ENCODE measurements at places on chromosomes 5 and 9. TPM values are rescaled to one million over a fixed set of nuclear protein-coding genes. Genes with fewer than 3 reads are reported as not detected.

GRCh38 chr5:151509231-151509630, 61.8 kb downstream of the SLC36A1 start:
- H3K27me3 ChIP-seq, result no peaks in the 10 kb centered on the region
- no peak overlapping the region for H3K4me3 ChIP-seq
- H3K4me1 ChIP-seq, result no peaks in the 10 kb centered on the region
- DNase-seq, result no peak

- no peak for DNase-seq
- no peak overlapping the region for H3K4me3 ChIP-seq
- no peaks in the 10 kb centered on the region for H3K36me3 ChIP-seq
- no peaks in the 10 kb centered on the region for H3K4me1 ChIP-seq
- H3K27me3 ChIP-seq, result no peaks in the 10 kb centered on the region
- no peak overlapping the region for H3K27ac ChIP-seq
These were observed 229.5 kb upstream of the TYRP1 start for GRCh38 chr9:12463641-12464040.

- no peak overlapping the region for H3K4me3 ChIP-seq
- H3K4me1 ChIP-seq, result peaks cover 28% of the 10 kb centered on the region
- H3K36me3 ChIP-seq, result no peaks in the 10 kb centered on the region
- no peak overlapping the region for H3K27ac ChIP-seq
These were observed 25.0 kb upstream of the HMCN2 start for GRCh38 chr9:130240410-130241197.

DNA sequence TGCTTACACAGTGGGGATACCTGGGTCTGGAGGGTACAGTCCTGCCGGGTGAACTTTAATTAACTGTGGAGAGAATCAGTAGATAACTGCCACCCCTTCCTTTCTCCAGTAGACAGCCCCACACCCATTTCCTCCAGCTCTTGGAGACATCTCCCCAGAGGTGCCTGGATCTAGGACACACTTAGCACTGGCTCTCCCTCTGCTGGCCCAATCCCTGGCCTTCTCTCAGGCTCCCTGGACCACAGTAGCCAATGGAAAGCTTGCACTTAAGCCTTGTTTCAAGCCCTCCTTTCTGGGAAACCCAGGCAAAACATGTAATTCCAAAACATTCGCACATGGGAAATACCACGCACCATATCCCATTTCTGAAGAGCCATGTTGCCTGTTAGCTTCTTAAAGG, 169.2 kb upstream of the GAS1 start:
- no peak overlapping the region for H3K4me3 ChIP-seq
- no peaks in the 10 kb centered on the region for H3K27me3 ChIP-seq
- H3K4me1 ChIP-seq, result no peaks in the 10 kb centered on the region
- no peaks in the 10 kb centered on the region for H3K36me3 ChIP-seq
- no peak overlapping the region for H3K27ac ChIP-seq

- peaks cover 69% of the 10 kb centered on the region for H3K27me3 ChIP-seq
- peak overlapping the region; percentile 20 for H3K27ac ChIP-seq
- peaks cover 10% of the 10 kb centered on the region for H3K36me3 ChIP-seq
- peaks cover 26% of the 10 kb centered on the region for H3K4me1 ChIP-seq
These were observed 2.2 kb downstream of the BARX1 start for GRCh38 chr9:93952784-93953495.

GRCh38 chr9:16277471-16277960, 593.0 kb downstream of the BNC2 start:
- DNase-seq, result no peak
- H3K4me3 ChIP-seq, result no peak overlapping the region
- no peaks in the 10 kb centered on the region for H3K4me1 ChIP-seq
- no peaks in the 10 kb centered on the region for H3K36me3 ChIP-seq

GRCh38 chr5:130462516-130462915, 558.3 kb downstream of the CHSY3 start:
- no peaks in the 10 kb centered on the region for H3K36me3 ChIP-seq
- no peak for DNase-seq
- H3K27me3 ChIP-seq, result no peaks in the 10 kb centered on the region
- no peak overlapping the region for H3K27ac ChIP-seq

DNA sequence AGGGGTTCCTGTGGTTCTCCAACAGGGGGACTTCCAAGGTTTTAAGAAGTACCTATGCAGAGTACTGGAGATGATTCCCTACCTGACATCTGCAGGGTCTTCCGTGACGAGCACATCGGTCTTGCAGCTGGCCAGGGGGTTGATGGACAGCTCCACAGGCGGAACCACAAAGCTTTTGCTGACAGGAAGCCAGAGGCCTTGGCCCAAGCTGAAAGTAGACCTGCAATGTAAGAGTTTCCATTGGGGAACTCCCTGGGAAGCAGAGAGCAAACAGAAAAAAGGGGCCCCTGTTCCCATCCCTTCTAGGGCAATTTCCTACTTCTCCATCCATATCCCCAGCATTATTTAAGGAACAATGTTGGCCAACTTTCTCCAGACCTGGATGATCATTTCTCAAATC, 288.0 kb downstream of the TRIM32 start:
- no peaks in the 10 kb centered on the region for H3K27me3 ChIP-seq
- no peak for DNase-seq
- H3K4me3 ChIP-seq, result no peak overlapping the region
- no peaks in the 10 kb centered on the region for H3K36me3 ChIP-seq

DNA sequence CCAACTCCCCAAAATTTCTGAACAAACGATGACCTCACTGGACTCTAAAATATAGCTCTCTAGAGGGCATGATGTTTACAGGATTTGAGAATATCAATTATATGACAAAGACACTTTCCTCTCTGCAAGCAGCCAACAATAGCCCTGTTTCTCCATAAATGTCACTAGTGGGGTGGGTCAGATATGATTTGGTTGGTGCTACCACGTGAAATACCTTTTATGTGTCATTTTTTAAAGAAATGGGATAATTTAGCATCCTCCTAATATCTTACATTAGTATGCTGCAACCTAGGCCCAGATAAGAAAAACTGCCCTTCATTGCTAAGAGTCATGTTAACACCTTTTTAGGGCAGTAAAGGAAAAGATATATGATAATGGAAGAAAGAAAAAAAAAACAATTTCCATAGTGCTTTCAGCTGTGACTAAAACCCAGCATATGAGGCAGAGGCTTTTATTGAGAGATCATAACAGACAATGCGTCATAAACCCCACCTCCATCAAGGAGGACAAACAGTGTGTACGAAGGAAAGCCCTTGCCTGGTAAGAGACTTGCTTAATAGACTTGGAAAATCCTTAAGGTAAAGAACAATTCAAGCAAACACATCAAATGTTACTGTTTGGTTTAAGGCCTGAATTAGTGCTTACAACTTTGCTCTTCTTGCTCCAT, 372.4 kb upstream of the PAPPA start:
- no peaks in the 10 kb centered on the region for H3K4me1 ChIP-seq
- DNase-seq, result no peak
- H3K36me3 ChIP-seq, result no peaks in the 10 kb centered on the region
- H3K27me3 ChIP-seq, result no peaks in the 10 kb centered on the region
- H3K27ac ChIP-seq, result no peak overlapping the region

DNA sequence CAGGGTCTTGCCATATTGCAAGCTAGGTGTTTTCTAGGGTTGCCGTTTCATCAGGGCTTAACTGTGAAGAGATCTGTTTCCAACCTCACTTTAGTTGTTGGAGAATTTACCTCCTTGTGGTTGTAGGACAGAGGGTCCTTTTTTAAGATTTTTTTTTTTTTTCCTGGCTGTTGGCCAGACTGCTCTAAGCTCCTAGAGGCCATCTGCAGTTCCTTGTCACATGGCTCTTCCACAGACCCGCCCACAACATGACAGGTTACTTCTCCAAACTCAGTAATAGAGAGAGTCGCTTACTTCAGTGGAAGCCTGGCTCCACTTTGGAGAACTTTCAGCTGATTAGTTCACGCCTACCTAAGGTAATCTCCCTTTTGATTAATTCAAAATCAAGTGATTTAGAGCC, 543.7 kb downstream of the DMRTA1 start:
- DNase-seq, result no peak
- H3K4me1 ChIP-seq, result no peaks in the 10 kb centered on the region
- no peak overlapping the region for H3K27ac ChIP-seq

DNA sequence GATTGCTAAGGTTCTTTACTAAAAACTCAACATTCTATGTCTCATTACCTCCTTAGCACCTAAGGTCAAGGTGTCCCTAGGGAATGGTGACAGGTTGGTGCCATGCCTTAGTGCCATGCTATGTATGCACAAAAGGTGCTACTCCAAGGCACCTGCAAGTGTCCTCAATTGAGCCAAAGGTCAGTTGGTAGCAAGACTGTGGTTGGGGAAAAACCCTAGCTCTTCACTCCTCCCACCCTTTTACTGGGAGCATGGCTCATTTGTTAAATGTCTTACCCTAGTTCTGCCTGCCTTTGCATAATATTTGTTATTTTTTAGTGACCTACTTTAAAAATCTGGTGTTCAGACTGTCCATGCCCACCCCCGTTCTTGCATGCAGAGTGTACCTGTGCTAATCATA, 17.0 kb downstream of the ACO1 start:
- H3K27ac ChIP-seq, result no peak overlapping the region
- no peak overlapping the region for H3K4me3 ChIP-seq

- no peak for DNase-seq
- peaks cover 4% of the 10 kb centered on the region for H3K36me3 ChIP-seq
- H3K4me3 ChIP-seq, result no peak overlapping the region
- H3K27ac ChIP-seq, result no peak overlapping the region
These were observed 80.6 kb downstream of the SPEF2 start for GRCh38 chr5:35698047-35698808.

GRCh38 chr5:107474361-107474715, 196.4 kb downstream of the EFNA5 start:
- H3K27me3 ChIP-seq, result peaks cover 9% of the 10 kb centered on the region
- H3K4me1 ChIP-seq, result peaks cover 8% of the 10 kb centered on the region
- DNase-seq, result no peak
- H3K4me3 ChIP-seq, result no peak overlapping the region
- H3K27ac ChIP-seq, result no peak overlapping the region

DNA sequence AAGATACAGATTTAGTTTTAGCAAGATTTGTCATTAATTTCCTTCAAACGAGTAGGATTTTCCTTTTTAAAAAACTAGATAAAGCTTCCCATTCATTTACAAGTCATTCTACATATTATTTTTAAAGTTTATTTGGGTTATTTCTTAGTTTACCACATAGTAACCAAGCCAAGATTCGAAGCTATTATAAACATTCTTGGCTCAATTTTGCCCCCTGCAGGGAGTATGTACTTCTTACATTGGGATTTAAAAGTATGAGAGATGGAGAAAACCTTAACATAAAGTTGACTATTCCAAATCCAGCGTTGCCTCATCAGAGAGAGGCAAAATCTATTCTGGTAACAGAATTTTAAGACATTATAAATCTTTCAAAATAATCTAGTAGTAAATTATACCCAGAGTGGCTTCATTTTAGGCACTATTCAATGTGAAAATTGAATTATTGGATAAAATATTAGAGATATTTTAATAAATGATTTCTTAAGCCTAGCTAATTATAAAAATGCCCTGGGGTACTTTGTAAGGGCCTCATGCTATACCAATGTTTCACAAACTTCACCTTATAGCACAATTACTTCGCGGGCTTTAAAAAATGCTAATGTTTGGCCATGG, 39.1 kb downstream of the FBN2 start:
- DNase-seq, result no peak
- no peaks in the 10 kb centered on the region for H3K4me1 ChIP-seq
- H3K4me3 ChIP-seq, result no peak overlapping the region
- H3K36me3 ChIP-seq, result no peaks in the 10 kb centered on the region
- no peak overlapping the region for H3K27ac ChIP-seq

DNA sequence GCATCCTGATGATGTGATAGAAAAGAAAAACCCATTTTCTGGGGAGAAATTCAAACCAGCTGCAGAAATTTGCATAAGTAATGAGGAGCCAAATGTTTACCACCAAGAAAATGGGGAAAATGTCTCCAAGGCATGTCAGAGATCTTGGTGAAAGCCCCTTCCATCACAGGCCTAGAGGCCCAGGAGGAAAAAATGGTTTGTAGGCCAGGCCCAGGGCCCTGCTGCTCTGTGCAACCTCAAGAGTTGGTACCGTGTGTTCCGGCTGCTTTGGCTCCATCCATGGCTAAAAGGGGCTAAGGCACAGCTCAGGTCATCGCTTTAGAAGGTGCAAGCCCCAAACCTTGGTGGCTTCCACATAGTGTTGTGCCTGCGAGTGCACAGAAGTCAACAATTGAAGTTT, 543.1 kb downstream of the ZNF608 start:
- H3K4me3 ChIP-seq, result no peak overlapping the region
- no peak for DNase-seq

DNA sequence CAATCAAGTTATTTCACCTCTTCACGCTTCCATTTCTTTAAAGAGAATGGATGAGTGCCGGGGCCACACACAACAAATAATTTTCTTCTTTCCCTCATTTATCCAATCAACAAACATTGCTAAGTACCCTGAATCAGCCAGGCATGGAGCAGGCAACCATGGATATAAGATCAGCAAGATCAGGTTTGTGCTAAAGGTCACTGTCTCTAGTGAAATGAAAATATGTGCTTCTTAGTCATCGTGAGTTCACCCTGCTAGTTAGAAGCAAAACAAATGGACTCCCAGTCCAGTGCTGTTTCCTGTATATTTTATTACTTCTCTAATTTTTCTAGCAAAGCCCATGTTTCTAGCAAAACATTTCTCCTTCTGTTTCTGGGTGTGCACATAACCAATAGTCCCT, 629.2 kb downstream of the BNC2 start:
- DNase-seq, result no peak
- no peaks in the 10 kb centered on the region for H3K27me3 ChIP-seq
- no peak overlapping the region for H3K27ac ChIP-seq
- H3K36me3 ChIP-seq, result no peaks in the 10 kb centered on the region

GRCh38 chr5:32916648-32917047, 205.5 kb downstream of the NPR3 start:
- no peaks in the 10 kb centered on the region for H3K4me1 ChIP-seq
- no peaks in the 10 kb centered on the region for H3K36me3 ChIP-seq
- no peaks in the 10 kb centered on the region for H3K27me3 ChIP-seq
- no peak overlapping the region for H3K4me3 ChIP-seq

DNA sequence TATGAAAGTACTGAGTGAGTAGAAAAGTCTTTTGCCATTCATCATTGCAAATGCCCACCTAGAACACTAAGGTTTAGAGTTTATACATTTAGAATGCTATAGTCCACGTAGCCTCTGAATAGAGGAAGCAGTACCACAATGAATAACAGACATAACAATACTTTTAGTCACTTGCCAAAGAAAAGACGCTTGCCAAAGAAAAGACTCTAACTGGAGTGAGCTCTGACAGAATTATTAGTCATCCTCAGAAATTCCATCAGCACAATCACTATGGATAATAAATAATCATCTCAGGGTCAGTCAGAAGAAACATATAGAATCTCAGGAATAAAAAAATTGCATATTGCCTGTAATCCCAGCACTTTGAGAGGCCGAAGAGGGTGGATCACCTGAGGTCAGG, 168.5 kb upstream of the TARS1 start:
- DNase-seq, result no peak
- no peaks in the 10 kb centered on the region for H3K4me1 ChIP-seq
- no peaks in the 10 kb centered on the region for H3K36me3 ChIP-seq
- no peak overlapping the region for H3K27ac ChIP-seq
- H3K27me3 ChIP-seq, result no peaks in the 10 kb centered on the region

The ACOT12 gene
- not detected for total RNA-seq

The PDE6A gene
- total RNA-seq, result not detected

The FBP1 gene
- not detected for total RNA-seq

The ZNF608 gene
- total RNA-seq, result not detected

The ADAMTS13 gene
- 1.5 TPM for total RNA-seq

The LRRC70 gene
- total RNA-seq, result 1.1 TPM

The SLC6A7 gene
- total RNA-seq, result not detected

The ADAMTSL2 gene
- not detected for total RNA-seq

The PCA3 gene
- not detected for total RNA-seq

The RANBP3L gene
- not detected for total RNA-seq

The PLEKHG4B gene
- not detected for total RNA-seq

Measured in activated T-helper 2 cell treated with anti-CD3 and anti-CD28 coated beads, Interferon-gamma antibody, Interleukin-2, Interleukin-4, amounts not matched to agents 10 μg/mL and 5 μg/mL and 100 μg/mL, durations not matched to agents 14 hours and 24 hours and 36 hours (primary cell).